Stimulated activated CD8-positive, alpha-beta memory T cell treated with anti-CD3 and anti-CD28 coated beads, Interleukin-2, amount 100 ng/mL, for 1 hour (primary cell): ENCODE measurements at places on chromosomes 1 and 21.

DNA sequence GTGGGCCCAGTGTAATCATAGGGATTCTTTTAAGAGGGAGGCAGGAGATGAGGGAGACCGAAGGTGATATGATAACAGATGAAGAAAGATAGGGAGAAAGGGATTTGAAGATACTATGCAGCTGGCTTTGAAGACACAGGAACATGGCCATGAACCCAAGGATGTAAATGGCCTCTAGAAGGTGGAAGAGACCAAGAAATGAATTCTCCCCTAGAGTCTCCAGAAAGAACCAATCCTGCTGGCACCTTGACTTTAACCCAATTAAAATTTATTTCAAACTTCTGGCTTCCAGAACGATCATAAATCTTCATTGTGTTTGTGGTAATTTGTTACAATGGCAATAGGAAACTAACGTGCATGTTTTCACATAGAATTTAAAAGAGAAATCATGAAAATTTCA lies 95.0 kb upstream of the GORAB start:
- DNase-seq = no peak

- no peak for DNase-seq
Observed at GRCh38 chr1:63005812-63006211, 221.9 kb downstream of the ATG4C start.

GRCh38 chr1:111803951-111804350 lies 48.2 kb downstream of the DDX20 start:
- DNase-seq = no peak

- DNase-seq = no peak
Observed at GRCh38 chr1:91569411-91570119, 68.9 kb downstream of the CDC7 start.

- no peak for DNase-seq
Observed at GRCh38 chr1:217647791-217648190, 16.6 kb downstream of the SPATA17 start.

- no peak for DNase-seq
Observed at GRCh38 chr1:223443397-223443796, 50.2 kb downstream of the CCDC185 start.

DNA sequence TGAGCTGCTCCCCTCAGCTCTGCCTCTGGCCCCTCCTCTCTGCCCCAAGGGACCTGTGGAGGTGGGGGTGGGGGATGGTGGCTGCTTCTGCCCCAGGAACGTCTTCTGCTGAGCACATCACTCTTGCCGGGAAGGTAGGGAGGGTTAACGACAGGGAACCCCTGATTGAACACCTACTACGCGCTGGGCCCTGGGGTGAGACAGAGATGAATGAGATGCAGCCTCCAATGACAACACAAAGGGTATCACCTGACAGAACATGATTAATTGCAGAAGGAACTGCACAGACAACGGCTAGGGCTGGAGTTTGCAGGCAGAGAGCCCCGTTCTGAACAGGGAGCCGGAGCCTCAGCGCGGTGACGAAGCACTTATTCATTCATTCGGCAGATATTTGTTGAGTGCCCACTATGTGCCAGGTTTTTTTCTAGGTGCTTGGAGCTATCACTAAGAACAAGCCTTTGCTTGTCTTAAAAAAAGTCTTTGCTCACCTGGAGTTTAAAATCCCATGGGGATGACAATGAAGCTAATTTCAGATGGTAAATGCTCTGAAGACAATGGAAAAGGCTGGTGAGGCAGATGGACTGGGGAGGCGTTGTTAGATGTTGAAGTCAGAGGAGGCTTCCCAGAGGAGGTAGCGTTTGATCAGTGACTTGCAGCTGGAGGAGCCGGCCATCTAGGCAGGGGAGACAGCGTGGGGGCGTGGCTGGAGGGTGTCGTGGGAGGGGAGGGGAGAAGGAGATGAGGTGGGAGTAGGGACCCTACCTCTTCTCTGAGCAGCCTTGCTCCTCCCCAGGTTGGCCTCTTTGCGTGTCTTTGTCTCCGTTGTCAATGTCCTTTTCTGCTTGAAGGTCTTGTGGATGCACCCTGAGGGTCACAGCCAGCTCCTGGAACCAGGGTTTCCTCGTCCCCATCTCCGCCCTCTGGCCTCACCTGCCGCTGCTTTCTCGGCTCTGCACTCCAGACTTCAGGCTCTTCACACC lies 103.1 kb upstream of the CSF3R start:
- no peak for DNase-seq
